Uterus (tissue), 4 donors: ENCODE measurements at places on chromosomes 13 and 19. TPM values are rescaled to one million over a fixed set of nuclear protein-coding genes. Genes with fewer than 3 reads are reported as not detected.

Gene CYP2A7
- 2.3 TPM for total RNA-seq

Gene LAIR1
- total RNA-seq, result 7.6 TPM

Gene NLRP11
- not detected for total RNA-seq

DNA sequence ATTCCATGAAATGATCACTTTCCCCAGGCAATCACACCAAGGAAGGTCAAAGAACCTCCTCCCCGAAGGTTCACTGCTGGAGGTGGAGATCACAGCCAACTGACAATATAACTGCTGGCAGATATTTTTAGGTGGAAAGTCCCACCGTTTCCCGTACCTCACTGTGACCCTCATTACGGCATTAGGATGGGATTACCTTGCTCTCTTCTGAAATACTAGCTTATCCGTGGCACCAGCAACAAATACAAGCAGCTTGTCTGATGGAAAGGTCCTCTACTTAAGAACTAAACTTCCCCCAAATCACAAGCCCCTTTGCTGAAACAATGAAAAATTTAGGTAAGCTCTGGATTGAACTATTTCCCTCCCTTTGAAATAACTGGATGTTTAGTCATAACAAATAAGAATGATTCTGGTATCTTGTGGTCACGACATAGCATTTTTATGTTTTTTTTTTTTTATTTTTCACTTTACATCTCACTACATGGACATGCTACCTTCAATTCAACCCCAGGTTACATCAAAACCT lies 178.9 kb downstream of the COL4A1 start:
- DNase-seq, result no peak

- no peak for DNase-seq
Observed at GRCh38 chr19:54502518-54503048, at the start of gene LAIR2. Gene LAIR2 (plus strand): TSS chr19:54502831. CDS start chr19:54502919, 88 bp downstream.

DNA sequence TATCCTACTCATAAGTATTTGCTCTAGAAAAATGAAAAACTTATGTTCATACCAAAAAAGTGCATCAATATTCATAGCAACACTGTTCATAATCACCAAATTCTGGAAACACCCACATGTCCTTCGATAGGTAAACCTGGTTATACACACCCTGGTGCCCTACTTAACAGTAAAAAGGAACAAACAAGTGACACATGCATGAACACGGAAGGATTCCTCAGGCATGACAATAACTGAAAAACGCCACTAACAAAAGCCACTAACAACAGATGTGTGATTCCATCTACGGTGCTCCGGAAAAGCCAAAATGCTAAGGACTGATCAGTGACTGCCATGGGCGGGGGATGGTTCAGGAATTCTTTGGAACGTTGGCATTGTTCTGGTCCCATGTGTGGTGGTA lies 65.5 kb downstream of the STK24 start:
- DNase-seq, result no peak
